ENCODE measurements at places on chromosomes 11 and 22.
A peak's percentile ranks its signal among the peaks of the same experiment; 100 is the strongest.

GRCh38 chr22:46972901-46973831 is 210.7 kb downstream of the TBC1D22A start:
- no peak for DNase-seq

DNA sequence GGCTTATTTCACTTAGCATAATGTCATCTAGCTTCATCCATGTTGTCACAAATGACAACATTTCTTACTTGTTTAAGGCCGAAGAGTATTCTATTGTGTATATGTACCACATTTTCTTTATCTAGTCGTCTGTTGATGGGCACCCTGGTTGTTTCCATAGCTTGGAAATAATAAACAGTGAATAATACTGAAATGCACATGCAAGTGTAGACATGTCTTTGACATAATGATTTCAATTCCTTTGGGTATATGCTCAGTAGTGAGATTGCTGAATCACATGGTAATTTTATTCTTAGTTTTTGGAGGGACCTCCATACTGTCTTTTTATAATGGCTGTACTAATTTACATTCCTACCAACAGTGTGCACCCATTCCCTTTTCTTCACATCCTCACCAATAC is 508.0 kb downstream of the NELL1 start:
- no peak for DNase-seq

DNA sequence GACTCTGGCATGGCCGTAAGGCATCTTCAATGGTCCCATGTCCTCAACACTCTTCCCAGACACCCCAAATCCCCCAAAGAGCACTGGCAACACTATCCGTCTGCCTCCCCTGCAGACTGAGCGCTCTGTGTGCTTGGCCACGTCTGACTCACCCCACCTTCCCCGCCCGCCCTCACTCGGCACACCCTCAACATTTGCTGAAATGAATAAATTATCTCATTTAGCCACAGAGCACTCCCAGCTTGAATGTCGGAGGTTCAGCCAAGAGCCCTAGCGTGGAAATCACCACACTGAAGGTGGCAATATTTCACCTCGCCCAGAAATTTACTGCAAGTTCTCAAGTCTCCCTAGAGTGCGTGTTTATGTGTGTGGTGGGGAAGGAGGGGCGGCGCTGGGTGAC is 46.6 kb upstream of the TCF20 start:
- peak; percentile 17 for DNase-seq

DNA sequence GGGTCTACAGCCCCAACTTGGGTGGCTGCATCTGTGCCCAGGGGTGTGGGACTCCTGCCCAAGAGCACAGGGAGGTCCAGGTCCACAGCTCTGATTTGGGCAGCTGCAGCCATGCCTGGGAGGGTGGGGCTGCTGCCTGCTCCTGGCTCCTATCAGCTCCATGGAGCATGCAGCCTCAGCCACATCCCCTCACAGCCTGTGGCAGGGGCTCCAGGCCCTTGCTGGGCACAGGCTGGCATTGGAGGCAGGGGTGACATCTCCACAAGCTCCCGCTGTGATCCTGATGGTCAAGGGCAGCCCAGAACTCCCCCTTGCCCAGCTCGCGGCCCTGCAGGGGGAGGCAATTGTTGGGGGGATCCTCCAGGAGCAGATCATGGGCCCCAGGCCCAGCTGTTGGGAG is 6.3 kb upstream of the OR56A4 start:
- no peak for DNase-seq

DNA sequence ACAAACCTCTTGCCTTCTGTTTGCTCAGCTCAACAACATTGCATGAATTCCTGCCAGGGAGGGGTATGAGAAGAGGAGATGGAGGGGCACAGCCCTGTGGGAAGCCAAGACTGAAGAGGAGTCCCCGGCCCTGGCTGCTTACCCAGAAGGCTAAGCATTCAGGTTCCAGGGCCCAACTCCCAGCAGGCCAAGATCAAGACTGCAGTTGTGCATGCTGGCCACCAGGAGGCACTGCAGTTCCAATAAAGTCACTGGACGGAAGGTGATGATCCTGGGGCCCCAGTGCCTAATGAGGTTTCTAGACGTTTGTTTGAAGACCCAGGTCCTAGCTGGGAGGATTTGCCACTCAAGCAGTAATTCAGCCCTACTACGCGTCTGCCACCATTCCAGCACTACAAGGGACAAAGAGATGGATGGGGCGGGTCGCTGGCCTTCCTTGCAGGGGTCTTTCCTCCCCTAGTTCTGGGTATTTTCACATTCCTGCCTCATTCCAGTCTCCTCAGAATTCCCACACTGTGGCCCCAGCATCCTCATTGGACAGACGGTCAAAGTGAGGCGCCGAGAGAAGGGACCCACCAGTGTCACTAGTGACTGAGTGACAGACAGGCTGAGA is 23.6 kb downstream of the ALX4 start:
- DNase-seq: peak; percentile 24

GRCh38 chr11:100681064-100681502 is 6.0 kb upstream of the ARHGAP42 start:
- no peak for DNase-seq

GRCh38 chr11:104033561-104033960 is 2.9 kb upstream of the DDI1 start:
- no peak for DNase-seq
